ENCODE measurements at places on chromosomes 16 and 17.

GRCh38 chr17:32912218-32912897 is 15.6 kb upstream of the TMEM98 start:
- no peak for DNase-seq

GRCh38 chr17:77569846-77570564 is 388.5 kb upstream of the TNRC6C start:
- no peak for DNase-seq

DNA sequence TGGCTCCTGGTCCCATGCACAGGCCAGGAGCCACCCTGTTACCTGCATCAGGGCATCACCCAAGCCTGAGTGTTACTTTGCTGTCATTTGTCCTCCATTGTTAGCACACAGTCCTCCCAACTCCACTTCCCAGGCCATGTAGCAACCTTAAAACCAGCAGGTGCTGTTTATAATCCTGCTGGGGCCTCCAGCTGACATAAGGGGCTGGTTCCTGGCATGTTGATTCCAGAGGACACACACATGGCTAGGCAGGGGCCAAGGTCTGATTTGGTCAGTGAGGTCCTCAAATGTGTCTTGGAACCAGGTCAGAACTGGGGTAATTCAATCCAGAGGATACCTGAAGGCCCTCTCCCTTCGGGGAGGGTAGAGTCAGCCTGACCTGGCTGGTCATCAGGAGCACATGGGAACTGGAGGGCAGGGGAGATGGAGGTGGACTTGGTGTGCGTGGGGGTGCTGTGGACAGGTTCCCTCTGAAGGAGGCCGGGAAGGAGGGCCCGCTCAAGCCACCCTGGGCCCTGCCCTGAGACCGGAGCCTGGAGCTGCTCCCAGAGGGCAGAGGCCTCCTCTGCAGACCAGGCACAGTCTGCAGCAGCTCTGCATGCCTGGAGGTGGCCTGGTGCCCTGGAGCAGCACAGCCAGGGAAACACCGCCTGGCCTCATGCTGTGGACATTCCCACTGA is 6.6 kb downstream of the ADORA2B start:
- DNase-seq = no peak

DNA sequence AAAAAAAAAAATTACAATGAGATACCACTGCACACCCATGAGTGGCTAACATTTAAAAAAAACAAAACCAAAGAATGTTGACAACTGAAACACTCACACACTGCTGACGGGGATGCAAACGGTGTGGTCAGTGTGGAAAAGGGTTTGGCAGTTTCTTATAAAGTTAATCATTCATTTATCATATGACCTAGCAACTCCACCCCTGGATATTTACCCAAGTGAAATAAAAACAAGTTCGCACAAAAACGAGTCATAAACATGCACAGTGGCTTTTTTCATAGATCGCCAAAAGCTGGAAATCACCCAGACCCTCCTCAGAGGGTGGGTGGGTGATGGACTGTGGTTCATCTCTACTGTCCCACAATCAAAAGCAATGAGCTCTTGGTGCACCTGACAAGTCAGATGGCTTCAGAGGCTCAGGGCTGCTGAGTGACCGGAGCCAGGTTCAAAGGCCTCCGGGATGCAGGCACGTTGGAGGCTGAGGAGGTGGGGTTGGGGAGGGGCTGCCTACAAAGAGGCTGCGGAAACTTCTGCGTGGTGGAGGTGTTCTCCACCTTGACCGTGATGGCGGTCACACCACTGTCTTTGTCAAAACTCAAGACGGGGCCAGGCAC is 14.2 kb downstream of the RAB40B start:
- no peak for DNase-seq

DNA sequence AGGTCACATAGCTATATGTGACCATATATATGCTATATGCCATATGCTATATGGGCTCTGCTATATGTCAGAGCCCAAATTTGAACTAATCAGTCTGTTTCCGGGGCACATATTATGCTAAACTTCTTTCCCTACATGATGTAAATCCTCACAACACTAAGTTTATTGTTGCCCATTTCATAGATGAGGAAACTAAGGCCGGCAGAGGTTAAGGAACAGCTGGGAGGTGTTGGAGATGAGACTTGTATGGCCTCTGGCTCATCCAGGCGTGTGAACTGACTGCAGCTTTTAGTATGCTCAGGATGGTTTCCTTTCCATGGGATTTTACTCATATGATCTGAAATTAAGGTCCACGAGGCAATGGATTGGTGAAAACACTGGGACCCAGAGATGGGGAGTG is 17.5 kb upstream of the CNOT1 start:
- no peak for DNase-seq

DNA sequence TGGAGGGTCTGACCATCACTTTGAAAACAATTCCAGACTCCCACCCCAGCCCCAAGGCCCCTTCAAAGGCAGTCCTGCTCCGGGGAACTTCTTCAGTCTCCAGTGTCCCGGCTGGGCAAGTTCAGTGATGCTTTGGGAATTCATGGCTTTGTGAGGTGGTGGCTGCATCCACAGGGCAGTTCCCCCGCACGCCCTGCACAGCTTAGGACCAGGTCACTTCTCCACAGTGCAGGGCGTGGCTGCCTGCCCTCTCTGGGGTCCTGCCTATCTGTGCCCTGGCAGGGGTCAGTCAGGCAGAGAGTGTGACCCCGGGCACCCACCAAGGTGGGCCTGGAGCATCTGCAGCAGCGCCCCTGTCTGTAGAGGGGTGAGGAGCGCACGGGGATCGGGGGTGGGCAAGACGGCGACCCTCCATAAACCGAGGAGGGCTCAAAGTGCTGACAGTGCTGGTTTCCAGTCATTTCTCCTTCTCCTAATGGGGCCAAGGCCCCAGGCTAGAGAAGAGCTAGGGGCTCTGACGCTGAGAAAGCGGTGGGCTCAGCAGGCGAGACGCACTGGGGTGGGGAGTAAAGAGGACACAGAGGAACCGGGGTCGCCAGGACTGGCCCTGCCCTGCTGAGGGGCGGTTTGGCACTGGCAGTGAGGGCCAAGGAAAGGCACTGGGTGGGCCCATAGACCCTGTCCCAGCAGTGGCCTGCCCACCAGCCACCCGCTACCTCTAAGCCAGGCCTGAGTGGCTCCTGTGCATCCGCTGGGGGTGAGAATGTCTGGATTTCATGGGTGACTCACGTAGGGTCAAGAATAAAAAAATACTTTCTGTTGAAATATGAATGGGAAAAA is 4.2 kb upstream of the ARHGAP27 start:
- no peak for DNase-seq

- no peak for DNase-seq
Measured at GRCh38 chr17:74699236-74699635, 13.5 kb downstream of the CD300LF start.

GRCh38 chr17:17096438-17097178 is 54.4 kb downstream of the MPRIP start:
- no peak for DNase-seq

DNA sequence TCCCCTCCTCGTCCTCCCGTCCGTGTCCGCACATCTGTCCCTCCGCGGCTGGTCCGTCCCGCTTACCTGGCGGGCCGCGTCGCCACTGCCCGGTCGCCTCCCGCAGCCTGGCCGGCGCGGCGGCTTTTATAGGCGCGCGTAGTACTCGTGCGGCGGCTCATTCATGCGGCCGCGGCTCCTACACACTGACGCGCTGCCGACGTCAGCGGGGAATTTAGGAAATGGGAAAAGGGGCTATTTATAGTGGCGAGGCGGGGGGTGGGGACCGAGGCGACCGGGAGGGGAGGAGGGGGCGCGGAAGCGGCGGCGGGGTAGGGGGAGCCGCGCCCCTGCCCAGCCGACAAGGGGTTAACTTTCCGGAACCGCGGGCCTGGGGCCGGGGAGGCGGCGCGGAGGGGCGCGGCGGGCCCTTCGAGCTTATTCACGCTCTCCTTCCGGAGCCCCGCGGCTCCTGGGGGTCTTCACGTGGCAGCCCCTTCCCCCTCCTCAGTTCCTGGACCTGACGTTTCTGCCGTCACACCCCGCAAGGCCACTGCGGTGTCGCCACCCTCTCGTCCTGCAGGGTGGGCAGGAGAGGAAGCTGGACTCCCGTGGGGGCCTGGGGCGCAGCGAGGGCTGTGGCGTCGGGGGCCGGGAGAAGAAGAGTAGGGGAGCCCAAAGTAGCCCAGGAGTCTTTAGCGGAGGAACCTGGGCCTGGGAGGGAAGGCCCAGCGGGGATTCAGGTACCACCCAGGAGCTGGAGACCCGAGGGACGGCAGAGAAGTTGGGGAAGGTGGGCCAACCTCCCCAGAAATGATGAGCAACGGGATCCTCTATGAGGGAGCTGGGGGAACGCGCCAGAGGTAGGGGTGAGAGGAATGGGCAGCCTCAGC is 3.6 kb upstream of the HIC1 start:
- no peak for DNase-seq

GRCh38 chr17:18190628-18191235 is 7.1 kb downstream of the ALKBH5 start:
- no peak for DNase-seq

DNA sequence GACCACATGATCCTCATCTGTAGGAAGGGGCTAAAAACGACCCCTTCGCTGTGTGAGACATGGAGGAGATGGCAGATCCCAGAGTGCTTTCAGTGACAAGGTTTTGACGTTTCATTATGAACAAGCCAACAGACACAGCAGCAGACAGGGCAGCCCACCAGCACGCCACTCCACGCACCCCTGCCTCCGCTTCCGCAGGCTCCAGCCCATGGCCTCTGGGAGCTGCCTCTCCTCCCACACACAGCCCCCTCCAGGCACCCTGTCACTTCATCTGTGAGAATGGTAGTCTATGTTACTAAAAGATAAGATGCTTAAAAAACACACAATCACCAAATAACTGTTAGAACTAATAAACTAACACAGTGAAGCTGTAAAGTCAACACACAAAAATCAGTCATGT is 12.3 kb upstream of the ADCY7 start:
- no peak for DNase-seq

DNA sequence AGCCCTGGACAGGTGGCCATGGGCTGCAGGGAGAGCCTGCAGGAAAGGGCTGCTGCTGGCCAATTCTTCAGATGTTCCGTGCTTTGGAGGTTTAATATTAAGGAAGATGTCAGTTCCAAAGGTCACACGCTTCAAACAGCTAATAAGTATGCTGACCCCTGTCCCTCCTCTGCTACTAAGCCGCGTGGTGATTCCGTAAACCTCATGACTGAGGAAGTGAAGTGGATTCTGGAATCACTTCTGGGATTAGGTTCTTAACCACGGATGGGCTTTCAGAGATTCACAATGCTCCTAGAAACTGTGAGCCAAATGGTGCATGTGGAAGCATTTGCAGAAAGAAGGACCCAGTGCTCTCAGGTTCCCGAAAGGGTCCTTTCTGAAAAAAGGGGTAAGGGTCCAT is 28.5 kb upstream of the ERN1 start:
- DNase-seq = no peak

DNA sequence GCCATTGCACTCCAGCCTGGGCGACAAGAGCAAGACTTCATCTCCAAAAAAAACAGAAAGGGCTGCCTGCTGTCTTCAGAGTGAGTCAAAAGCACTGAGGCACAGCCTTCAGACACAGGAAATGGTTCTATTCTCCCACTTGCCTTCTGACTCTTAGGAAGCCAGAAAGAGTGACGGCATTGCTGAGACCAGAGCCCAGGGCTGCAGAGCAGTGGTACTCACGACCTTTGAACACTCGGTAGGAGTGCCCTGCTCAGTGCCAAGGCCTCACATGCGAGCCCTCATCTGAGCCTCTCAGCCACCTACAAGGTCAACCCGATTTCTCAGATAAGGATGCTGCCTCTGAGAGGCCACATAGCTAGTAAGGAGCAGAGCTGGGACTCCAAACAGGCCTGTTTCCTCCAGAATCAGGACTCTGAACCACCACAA is 3.5 kb upstream of the ITGAE start:
- no peak for DNase-seq

DNA sequence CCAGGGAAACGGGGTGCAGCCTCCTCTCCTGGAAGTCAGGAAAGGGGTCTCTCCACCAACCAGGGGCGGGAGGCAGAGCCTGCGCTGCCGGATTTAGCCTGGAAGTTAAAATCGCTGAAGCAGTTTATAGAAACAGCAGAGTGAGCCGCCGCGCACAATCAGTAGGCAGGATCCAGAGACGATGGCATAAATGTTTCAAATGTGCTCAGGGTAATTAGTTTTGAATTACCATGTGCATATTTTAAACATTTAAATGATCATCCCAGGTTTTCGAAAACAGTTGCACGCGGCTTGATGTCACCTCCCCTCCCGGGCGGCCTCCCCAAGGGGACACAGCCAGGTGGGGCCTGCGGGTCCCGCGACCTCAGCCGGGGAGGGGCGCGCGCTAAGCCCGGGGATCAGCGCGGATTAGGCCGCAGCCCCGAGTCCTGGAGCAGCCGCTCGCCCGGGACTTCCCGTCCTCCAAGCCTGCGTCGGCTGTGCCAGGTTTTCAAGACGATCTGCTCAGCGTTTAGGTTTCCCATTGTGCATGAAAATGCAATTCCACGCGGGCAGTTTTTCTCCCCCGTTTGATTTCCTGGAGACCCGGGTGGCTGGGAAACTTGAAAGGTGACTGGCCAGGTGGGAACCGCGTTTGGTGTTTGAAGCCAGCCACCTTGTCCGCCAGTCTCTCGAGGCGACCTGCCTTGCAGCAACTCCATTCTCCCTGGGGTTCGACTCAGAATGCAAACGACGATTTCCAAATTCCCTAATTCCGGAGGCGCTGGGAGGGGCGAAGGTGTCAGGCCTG is 78.3 kb downstream of the RPA1 start:
- peak; percentile 6 for DNase-seq

DNA sequence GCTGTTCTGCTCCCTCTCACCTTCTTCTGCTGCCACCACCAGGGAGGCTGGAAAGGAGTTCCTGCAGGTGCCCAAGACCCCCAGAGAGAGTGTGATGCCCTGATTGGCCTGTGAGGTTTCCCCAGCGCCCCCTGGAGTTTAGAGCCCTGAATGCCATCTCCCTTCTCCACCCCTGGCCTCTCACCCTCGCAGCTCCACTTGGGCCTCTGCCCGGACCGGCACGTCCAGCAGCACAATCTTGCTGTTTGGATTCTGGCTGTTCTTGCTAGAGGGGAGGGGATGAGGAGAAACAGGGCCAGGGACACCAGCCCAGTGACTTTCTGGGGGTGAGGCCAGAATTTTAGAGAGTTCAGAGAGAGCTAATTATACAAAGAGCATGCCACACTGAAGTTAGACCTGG is 12.5 kb upstream of the FAM171A2 start:
- no peak for DNase-seq

- DNase-seq = no peak
Measured at GRCh38 chr16:88141580-88141979, 190.3 kb downstream of the BANP start.

GRCh38 chr17:45149037-45149668 is 878 bp downstream of the HEXIM1 start:
- DNase-seq = peak; percentile 43

- no peak for DNase-seq
Measured at GRCh38 chr16:20903116-20903898, 2.7 kb downstream of the LYRM1 start.

GRCh38 chr17:45368651-45369050 is 51.8 kb upstream of the MAP3K14 start:
- DNase-seq = no peak
